ENCODE measurements at places on chromosomes 4 and X. TPM values are rescaled to one million over a fixed set of nuclear protein-coding genes. Genes with fewer than 3 reads are reported as not detected.

FHL1 gene
- 125 TPM for total RNA-seq

MID2 gene
- 8.8 TPM for total RNA-seq

OPN1MW3 gene
- total RNA-seq, result not detected

VCX gene
- total RNA-seq, result not detected

DDX53 gene
- not detected for total RNA-seq

SERTM2 gene
- not detected for total RNA-seq

FAM9C gene
- total RNA-seq, result not detected

FRAS1 gene
- 22.6 TPM for total RNA-seq

CC2D2A gene
- 3.6 TPM for total RNA-seq

MAGEB1 gene
- not detected for total RNA-seq

RHOXF1 gene
- total RNA-seq, result not detected

FAM184B gene
- total RNA-seq, result not detected

NHS gene
- total RNA-seq, result under 0.01 TPM

Data from body of pancreas (tissue), 4 donors.